ENCODE measurements at places on chromosomes 1 and 21.

- no peak for DNase-seq
These were observed 1515.2 kb downstream of the PLA2G4A start for GRCh38 chr1:188343914-188344313.

DNA sequence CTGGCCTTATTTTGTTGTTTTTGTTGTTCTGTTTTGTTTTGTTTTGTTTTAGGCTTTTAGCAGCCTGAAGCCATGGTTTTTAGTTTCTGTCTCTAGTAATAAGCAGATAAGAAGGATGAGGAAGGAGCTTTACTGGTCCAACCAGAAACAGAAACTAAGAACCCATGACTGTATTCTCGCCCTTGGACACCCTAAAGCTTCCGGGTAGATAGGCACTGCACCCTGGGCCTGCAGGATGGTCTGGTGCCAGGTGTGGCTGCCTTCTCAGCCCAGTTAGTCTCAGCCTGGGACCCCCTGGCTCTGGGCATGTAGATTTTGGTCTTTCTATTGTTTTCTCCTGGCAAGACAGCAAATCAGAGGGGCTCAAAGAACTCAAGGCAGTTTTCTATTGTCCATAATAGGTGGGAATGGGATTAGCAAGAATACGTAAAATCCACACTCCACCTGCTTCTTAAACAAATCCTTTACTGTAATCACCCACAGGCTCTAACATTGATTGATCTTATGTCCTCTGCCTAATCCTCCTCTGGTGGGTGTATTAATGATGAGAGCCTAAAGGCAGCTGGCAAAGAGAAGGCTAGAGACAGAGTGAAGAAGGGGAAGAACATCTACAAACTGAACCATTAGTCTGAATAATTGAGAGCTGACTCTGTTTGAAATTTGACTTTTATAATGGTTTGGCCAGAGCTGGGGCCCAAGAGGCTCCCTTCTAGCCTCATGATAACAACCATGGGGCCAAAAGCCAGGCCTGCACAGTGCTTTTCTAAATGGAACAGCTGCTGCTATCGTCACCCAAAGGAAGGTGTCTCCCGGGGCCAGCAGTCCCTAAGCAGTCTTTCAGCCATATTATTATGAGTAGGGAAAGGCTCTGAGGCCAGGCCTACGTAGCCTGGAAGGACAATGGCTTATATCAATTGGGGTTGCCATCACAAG is 106.8 kb upstream of the ATP1A1 start:
- no peak for DNase-seq

DNA sequence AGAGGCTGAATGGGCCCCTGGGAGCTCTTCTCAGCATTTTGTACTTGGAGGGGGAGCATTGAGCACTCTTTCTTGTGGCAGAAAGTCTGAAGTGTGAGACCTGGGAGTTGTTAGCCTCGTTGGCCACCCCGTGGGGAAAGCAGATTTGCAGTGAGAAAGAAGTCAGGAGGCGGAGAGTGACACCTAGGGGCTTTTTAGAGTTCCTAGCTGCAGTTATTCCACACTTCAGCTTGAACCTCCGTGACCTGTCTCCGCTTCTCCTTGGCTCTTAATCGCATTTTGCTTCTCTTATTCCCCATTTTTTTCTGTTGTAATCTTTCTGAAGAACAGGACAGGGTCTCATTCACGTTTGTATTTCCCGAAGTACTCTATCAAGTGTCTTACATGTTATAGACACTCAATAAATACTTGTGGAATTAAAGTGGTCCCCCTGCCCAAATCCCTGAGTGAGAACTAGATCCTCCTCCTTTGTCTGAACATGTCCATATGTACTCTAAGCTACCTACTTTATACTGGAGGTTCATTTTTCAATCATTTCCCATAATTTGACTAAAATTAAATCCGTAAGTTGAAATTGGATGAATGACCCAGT is 14.5 kb upstream of the C1orf141 start:
- peak; percentile 68 for DNase-seq

DNA sequence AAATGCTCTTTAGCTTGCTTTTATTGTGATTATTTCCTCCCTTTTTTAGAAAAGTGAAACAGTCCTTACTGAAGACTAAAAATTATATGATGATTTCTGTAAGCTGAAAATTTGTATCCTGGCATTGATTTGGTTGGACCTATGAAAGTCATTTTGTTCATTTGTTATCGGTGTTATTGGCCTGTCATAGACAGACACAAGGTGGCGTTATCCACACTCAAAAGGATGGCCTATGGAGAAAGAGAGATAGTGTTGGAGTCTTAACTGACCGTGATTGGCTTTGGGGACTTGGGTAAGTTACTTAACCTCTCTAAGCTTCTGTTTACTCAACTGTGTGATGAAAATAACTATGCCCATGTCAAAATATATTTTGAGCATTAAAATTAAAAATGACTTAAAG is 203.6 kb upstream of the CHODL start:
- DNase-seq: peak; percentile 11

- DNase-seq: peak; percentile 92
These were observed 1.8 kb upstream of the CKS1B start for GRCh38 chr1:154972517-154973343.

- DNase-seq: no peak
These were observed 471.5 kb downstream of the PTPRU start for GRCh38 chr1:29707796-29708195.

DNA sequence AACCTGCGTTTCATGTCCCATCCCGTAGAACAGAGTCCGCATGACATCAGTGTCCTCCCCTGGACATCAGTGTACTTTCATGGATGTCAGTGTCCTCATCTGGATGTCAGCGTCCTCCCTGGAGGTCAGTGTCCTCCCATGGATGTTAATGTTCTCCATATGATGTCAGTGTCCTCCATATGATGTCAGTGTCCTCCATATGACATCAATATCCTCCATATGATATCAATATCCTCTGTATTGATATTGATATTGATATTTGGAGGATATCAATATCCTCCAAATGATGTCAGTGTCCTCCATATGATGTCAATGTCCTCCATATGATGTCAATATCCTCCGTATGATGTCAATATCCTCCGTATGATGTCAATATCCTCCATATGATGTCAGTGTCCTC is 284.9 kb downstream of the AJAP1 start:
- DNase-seq: no peak

Data from HS-27A (cell line).